ENCODE measurements at places on chromosomes 1 and 21. TPM values are rescaled to one million over a fixed set of nuclear protein-coding genes. Genes with fewer than 3 reads are reported as not detected.

SAMD11 gene
- total RNA-seq = 0.16 TPM

BSND gene
- total RNA-seq = not detected

CRP gene
- total RNA-seq = 0.31 TPM

DCST1 gene
- not detected for total RNA-seq

LRRN2 gene
- total RNA-seq = 12.8 TPM

LAMC2 gene
- 0.16 TPM for total RNA-seq

MCOLN2 gene
- not detected for total RNA-seq

ZMYND12 gene
- not detected for total RNA-seq

SIPA1L2 gene
- total RNA-seq = 36.7 TPM

FMN2 gene
- total RNA-seq = 61.1 TPM

TAS1R1 gene
- not detected for total RNA-seq

INSRR gene
- 0.31 TPM for total RNA-seq

SHC1 gene
- 10.0 TPM for total RNA-seq

CLEC20A gene
- total RNA-seq = not detected

CSF3R gene
- 2.2 TPM for total RNA-seq

KCNH1 gene
- total RNA-seq = 5.1 TPM

TM2D1 gene
- 78.9 TPM for total RNA-seq

RPE65 gene
- 0.16 TPM for total RNA-seq

ZBTB7B gene
- 1.7 TPM for total RNA-seq

SLAMF1 gene
- total RNA-seq = not detected

KIF2C gene
- 2.5 TPM for total RNA-seq

UBR4 gene
- 75.0 TPM for total RNA-seq

DDX59 gene
- total RNA-seq = 20.0 TPM

FAM72B gene
- total RNA-seq = 1.7 TPM

TFF1 gene
- total RNA-seq = not detected

CD5L gene
- 1.2 TPM for total RNA-seq

F13B gene
- total RNA-seq = not detected

RNF11 gene
- 148 TPM for total RNA-seq

CFAP141 gene
- not detected for total RNA-seq

B4GALT3 gene
- 21.4 TPM for total RNA-seq

MROH7 gene
- total RNA-seq = 1.4 TPM

BCAN gene
- total RNA-seq = 95.8 TPM

CDCA8 gene
- total RNA-seq = 0.31 TPM
